MG63 (cell line): ENCODE measurements at places on chromosomes 13 and 19. TPM values are rescaled to one million over a fixed set of nuclear protein-coding genes. Genes with fewer than 3 reads are reported as not detected.

DNA sequence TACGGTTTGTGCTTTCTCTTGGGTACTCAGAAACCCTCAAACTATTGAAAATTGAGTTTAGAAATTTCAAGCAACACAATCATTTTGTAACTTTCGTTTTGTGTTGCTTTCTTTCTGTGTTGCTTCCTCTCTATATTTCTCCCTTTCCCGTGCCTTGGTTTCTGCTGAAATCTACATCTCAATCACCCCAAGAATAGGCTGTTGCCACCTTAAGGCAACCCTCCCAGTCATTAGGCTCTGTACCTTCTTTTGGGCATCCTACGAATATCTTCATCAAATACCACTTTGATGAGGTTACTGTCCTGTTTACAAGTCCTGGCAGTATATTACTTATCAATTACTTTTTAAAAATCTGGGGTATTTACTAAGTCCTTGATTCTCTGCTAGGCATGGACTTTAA lies 621.6 kb downstream of the GPC6 start:
- DNase-seq, result no peak

DNA sequence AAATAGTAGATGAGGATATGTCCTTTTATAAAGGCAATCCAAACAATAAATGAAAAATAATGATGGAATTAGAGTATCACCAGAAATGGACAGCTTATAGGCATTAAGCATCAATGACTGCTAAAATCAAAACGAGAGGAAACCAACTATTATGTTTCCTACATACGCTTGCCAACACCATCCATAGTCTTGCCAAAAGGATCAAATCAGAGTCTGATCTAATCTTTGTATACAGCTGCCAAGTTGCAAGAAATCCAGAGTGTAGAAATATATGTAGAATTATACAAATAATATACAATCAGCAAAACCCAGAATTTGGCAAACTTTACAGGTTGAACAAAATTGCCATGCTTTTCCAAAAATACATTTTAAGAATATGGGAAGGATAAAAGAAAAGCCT lies 1661.6 kb downstream of the SLITRK1 start:
- DNase-seq, result no peak

TTC9B gene
- total RNA-seq, result not detected in 2 replicates

DNA sequence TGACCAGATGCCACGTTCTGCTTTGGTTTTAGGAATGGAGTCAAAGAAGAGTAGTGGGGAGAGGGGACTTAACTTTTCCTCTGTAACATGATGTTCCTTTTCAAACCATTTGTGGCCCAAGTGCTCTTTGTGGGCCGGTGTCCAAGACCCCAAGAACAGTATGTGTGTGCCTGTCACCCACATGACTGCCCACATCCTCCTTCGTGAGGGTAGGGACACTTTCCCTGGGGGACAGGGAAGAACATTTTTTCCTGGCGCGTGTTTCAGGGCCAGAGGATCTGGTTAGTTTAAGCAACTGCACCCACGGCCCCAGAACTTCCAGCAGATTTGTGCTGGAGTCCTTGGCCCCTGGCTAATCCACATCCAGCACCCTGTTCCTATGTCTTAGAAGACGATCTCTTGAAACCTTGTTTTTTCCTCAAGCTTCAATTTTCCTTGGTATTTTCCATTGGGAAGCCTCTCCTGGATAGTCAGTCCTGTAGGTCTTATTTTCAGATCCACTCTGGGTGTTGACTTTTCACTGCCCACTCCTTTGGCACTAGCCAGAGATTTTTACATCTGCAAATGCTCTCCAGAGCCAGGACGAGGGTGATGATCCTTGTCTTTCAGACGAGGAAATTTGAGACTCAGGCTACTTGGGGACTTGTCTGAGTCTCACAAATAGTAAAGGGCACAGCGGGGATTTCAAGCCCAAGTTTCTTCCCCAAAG lies 10.8 kb upstream of the CCDC97 start:
- DNase-seq, result no peak

METTL21C gene
- total RNA-seq, result not detected in 2 replicates

- no peak for DNase-seq
Measured at GRCh38 chr19:58033741-58034476, at the start of gene ZSCAN1. Gene ZSCAN1 (plus strand): TSS chr19:58034025. CDS start chr19:58037837, 3,812 bp downstream.

GRCh38 chr13:36428086-36428485 lies 4.2 kb upstream of the CCNA1 start:
- no peak for DNase-seq

DNA sequence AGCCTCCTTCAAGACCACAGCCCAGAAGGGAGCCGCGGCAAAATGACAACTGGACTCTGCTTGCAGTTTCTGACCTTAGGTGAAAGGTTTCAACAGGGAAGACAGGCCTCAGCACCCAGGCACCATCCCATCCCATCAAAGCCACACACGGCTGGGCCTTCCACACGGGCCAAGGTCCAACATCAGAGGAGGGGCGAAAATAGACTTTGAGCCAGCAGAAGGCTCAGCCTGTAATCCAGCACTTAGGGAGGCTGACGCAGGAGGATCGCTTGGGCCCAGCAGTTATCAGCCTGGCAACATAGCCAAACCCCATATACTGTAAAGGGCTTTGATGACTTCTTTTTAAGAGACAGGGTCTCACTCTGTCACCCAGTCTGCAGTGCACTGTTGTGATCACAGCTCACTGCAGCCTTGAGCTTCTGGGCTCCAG lies 26.8 kb upstream of the TINCR start:
- no peak for DNase-seq

KLHL26 gene
- 1.9 and 8.6 TPM in 2 replicates for total RNA-seq

- DNase-seq, result peak; percentile 19
Measured at GRCh38 chr13:97600458-97601075, 166.6 kb downstream of the RAP2A start.

DNA sequence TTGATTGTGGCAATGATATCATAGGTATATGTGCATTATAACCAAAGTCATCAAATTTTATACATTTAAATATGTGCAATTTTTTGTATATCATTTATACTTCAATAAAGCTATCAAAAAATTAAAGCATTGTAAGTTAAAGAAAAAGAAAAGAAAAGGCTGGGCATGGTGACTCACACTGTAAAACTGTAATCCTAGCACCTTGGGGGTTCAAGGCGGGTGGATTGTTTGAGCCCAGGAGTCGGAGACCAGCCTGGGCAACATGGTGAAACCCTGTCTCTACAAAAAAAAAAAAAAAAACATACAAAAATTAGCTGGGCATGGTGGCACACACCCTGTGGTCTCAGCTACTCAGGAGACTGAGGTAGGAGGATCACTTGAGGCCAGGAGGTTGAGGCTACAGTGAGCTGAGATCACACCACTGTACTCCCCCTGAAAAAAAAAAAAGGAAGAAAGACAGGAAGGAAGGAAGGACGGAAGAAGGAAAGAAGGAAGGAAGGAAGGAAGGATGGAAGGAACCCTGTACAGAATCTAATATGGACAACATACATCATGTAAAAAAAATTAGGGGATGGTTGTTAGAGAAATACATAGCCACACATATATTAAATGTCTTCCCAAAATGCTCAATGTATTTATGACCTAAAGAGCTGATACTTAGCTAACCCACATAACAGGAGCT lies 21.7 kb upstream of the SLC25A30 start:
- DNase-seq, result no peak

PDX1 gene
- total RNA-seq, result not detected in 2 replicates

DNA sequence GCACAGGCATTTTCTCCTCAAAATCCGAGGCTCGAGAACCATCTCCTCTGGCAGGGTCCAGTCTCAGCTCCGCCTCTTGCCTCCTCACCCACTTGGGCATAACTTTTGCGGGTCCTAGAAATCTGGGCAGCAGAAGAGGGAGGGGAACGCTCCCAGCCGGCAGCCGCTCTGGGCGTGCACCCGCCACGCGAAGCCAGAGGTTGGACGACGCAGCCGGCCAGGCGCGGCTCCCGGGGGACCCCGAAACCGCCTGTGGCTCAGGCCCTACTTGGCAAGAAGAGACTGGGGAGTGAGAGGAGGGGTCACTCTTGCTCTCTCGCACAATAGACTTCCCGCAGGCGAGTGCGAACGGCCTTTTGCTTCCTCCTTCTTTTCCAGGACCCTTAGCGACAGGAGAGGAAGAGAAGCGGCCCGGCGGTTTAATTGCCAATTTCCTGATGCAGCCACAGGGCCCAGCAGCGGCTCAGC lies 6.0 kb upstream of the SOX1 start:
- DNase-seq, result no peak

DNA sequence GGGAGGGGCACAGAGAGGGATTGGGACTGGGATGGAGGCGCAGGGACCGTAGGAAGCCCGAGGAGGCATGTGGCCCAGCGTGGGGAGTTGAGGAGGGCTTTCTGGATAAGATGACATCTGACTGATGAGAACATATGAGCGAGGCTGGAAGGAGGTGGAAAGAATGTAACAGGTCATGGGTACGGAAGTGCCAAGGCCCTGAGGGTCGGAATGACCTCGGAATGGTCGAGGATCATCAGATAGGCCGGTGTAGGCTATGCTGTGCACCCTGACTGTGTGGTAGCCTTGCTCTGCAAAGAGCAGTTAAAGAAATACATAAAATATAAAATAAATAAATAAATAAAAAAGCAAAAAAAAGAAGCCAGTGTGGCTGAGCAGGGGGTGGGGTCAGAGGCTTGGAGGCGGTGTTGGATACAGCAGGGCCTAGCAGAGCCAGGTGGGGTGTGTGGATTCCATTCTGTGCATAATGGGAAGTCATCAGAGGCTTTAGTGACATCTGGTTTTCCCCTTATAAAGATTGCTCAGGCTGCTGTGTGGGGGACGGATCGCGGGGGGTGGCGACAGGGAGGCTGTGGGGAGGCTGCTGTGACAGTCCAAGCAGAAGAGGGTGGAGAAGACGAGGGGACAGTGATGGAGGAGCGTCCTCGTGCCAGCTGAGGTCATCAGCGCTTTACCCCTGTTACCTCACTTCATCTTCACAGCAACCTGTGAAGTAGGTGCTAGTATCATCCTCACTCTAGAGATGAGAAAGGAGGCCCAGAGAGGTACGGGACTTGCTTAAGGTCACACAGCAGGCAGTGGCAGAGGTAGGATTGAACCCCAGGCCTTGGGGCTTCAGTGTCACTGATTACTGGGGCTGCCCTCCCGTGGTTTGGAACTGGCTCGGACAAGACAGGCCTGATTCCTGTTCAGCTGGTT lies 5.0 kb downstream of the PAK4 start:
- DNase-seq, result no peak

DNA sequence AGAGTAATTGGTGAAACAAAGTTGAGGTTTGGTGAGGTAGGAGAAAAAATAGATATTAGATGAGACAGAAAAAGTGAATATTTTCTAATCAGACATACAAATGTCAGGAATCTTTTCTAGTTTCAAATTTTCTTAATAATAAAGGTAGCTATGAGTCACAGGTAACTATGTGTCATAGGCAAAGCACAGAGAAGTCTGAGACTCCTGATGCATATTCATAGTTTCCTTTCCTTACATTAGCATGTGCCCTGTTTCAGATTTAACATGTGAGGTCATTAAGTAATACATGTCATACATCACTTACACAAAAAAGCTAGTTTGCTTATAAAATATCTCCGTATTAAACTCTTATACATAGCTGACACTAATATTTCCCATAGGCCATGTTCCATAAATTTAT lies 1141.3 kb upstream of the PCDH20 start:
- no peak for DNase-seq

- peak; percentile 39 for DNase-seq
Measured at GRCh38 chr19:10408511-10409283, 5.4 kb upstream of the CDC37 start.

LHB gene
- total RNA-seq, result not detected in 2 replicates

DNA sequence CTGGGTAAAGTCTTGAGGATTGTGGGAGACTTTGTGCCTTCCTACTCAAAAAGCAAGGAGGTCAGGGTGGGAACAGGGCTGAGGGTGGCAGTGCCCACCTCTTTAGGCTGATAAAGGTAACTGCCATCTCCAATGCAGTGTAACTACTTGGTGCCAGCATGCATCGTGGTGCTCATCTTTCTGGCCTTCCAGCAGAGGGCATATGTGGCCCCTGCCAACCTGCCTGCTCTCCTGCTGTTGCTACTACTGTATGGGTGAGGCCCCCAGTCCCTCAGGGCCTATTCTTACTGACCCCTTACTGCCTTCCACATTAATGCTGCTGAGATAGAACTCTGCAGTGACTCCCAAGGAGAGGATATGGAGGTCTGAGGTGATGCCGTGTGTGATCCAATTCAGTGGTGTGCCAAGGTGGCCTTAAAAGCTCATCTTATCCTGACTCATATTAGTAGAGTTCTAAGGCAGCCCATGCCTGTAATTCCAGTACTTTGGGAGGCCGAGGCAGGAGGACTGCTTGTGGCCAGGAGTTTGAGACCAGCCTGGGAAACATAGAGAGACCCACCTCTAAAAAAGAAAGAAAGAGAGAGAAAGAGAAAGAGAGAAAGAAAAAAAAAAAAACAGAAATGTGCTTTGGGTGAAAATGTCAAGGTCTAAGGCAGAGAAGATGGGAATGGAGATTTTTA lies 9.7 kb upstream of the ARHGAP45 start:
- peak; percentile 42 for DNase-seq

ZNF439 gene
- total RNA-seq, result 0.40 and 0.64 TPM in 2 replicates

DNA sequence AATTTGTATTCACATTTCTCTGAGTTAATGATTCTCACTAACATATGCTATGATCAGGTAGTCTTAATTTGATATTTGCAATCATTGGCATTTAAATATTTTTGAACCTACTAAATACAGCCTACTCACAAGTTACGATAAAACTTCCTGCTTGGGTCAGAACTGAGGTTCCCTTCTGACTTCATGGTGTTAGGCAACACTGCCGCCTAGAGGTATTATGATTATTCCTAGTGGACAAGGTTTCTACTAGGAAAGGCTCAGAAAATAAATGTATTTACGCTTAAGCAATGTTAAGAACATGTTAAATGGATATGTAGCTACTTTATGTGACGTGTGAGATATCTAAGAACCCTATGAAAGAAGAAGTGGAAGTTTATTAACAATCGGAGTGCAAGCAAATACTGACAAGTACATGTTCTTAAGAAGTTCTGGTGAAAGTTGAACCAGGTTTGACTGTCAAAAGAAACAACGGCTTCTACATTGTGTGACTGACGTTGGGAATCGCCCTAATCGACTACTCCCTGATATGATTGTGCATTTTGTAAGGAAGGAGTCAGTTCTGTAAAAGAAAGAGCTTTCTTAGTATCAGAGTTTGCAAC lies 1395.8 kb downstream of the SLITRK5 start:
- DNase-seq, result no peak

PSG5 gene
- 9.5 and 9.7 TPM in 2 replicates for total RNA-seq

DNA sequence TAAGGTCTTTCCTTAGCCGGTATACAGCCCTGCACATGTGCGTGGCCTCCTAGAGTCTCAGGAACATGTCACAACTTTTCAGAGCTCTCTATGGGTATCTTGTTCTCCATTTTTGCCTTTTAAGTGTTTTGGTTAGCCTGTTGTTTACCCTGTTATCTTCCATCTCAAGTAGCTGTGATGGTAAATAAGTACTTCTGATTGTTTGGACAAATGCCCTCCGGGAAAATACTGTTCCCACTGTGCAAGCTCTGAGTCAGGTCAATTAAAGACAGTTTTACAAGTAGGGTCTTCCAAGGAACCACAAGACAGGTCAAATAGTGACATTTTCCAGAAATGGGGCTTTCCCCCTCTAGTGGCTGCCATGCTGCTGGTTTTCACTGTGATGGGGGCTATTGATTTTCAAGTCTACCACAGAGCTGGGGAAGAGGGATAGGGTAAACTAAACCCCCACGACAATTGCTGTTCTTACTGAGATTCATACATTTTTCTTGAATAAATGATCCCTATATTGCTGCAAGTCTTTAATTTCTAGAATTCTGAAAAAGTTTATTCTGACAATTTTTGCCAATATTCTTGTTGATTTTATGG lies 109.5 kb downstream of the TM9SF2 start:
- DNase-seq, result no peak

ADAMTSL5 gene
- 1.1 TPM in 1 of 2 replicates, not detected in the other for total RNA-seq

SIGLEC5 gene
- total RNA-seq, result not detected in 2 replicates
